ENCODE measurements at places on chromosomes 3 and 15.

GRCh38 chr3:39476783-39477182 lies 9.3 kb downstream of the MOBP start:
- no peak for DNase-seq

DNA sequence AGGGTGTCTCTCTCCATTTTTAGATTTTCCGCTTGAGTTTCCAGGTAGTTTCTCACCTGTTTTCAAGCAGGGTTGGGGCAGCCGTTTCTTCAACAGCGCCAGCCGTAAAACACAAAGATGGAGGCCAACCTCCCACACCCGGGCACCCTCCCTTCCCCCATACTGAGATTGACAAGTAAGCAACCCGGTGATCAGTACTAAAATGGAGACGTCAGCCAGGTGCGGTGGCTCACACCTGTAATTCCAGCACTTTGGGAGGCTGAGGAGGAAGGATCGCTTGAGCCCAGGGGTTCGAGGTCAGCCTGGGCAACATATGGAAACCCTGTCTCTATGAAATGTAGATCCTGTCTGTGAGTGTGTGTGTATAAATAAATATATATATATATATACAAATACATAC lies 903 bp upstream of the ZSCAN2 start:
- DNase-seq = no peak

DNA sequence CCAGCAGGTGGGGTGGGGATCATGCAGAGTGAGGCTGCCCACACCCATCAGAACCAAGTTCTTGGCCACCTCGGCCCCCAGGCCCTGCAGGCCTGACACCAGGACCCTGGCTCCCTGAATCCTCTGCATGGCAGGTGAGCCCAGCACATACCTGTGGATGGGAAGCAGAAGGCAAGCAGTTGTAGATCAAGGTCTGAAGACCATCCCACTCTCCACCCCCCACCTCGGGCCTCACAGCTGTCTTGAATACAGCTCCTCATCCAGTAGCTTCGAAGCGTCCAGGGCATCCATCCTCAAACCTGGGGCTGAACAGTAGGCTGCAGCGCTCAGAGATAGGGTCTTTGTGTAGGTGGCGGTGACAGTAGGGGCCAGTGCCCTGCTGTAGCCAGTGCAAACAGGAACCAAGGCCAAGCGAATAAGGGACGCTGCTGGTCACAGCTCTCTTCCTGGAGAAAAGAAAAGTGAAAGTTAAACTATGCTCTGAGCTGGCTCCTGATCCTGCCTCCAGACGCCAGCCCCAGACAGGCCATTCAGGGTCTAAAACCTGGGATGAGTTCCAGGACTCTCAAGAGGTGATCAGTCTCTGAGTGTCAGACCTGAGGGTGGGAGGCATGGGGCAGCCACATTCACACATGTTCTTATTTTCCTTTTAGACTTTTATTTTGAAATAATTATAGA lies at the start of gene UBA7:
Gene UBA7, minus strand, starts transcription at position 457 of the 678 bp plus-strand sequence. Its CDS starts 166 bp downstream, at position 291.
- DNase-seq = peak; percentile 73

- no peak for DNase-seq
Measured at GRCh38 chr3:101674518-101674917, 2.4 kb downstream of the ZBTB11 start.
